ENCODE measurements at places on chromosomes 7 and 10.

GRCh38 chr7:143008007-143008901 is 18.7 kb downstream of the OR9A2 start:
- peak; percentile 69 for DNase-seq

- no peak for DNase-seq
Observed at GRCh38 chr10:64846700-64847099, 1325.5 kb downstream of the REEP3 start.

- no peak for DNase-seq
Observed at GRCh38 chr10:72455889-72456595, 101.3 kb upstream of the DNAJB12 start.

DNA sequence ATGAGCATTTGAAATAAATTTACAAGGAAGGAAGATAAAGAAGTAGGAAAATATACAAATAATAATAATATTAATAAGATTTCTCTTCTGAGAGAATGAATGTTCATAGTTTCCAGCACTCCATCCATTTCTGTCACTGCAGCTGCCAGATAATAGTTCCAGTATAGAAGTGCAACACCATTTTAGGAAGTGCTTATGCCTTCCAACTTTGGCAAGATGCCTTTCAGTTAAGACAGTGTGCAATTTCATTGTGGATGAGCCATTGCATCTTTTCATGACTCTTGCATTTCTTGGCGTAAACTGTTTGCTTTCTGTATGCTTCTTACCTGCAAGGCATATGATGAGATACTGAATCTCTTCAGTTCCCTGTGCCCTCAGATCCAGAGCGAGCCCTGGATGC is 185.0 kb downstream of the PDE1C start:
- no peak for DNase-seq

DNA sequence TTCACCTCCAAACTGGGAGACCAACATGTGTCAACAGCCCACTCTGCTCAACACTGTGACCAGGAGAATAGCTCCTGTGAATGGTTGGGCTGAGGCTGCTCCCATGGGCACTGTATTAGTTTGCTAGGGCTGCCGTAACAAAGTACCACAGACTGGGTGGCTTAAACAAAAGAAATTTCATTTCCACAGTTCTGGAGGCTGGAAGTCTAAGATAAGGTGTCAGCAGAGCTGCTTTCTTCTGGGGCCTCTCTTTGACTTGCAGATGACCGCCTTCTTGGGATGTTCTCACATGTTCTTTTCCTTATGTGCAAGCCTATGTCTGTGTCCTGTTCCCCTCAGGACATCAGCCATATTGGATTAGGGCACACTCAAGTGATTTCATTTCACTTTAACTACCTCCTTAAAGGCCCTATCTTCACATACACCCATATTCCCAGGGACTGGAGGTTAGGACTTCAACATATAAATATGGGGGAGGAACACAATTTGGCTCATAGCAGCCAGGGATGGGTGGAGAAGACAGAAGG is 90.3 kb downstream of the CPED1 start:
- no peak for DNase-seq

DNA sequence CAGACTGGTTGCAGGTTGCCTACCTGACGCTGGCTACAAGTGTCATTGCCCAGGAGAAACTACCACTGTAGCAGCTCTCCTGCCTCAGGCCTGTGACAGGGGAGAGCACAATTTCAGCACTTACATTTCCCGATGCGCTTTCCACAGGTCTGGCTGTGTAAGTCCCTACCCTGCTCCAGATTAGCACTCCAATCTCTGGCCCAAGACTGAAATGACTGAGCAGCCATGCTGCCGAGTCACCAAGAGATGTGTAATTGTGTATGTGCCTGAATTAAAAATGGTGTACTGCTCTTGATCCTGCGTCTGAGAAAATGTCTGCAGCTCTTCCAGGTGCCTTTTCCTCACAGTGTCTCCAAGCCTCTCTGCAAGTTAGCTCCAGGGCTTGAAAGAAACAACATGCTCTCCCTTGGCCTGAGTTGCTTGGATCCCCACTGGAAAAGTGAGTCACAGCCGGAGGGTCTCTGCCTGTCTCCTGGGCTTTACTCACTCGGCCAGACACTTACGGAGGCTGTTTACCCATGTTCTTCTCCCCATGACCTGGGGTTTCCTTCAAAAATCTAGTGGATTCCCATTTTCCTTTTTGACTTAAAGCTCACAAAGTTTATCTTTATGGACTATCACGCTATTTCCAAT is 1001.7 kb upstream of the KCND2 start:
- no peak for DNase-seq
